ENCODE measurements at places on chromosomes 2 and 18.

GRCh38 chr2:233380995-233381637, 26.8 kb downstream of the DGKD start:
- no peak for DNase-seq

DNA sequence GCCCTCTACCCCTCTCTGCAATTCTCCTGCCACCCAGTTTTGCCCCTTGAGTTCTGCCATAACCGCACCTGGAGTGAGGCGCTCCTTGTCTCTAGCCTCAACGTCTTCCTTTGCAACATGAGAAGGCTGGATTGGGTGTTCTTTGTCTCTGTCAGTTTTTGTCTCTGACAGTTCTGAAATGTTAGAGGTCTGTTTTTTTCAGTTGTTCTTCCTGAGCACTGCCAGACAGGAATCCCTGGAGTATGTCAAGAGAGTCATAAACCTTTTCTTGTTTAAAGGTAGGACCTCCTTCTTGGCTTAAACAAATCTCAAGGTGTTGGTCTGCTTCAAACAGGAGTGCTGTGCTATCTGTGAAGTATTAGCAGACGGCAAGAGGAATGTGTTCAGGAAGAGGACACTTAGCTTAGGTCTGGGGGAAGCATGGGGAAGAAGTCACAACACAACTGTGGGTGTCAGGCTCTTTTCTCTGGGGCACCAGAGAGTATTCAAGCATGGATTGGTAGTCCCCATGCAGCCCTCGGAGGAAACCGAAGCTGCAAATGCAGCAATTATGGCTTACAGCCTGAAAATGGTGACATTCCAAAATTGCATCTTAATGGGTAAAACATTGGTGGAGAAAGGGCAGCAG, 32.3 kb downstream of the AFF3 start:
- DNase-seq = no peak

GRCh38 chr2:197261808-197262226, 48.8 kb downstream of the ANKRD44 start:
- peak; percentile 26 for DNase-seq

GRCh38 chr18:69943021-69943420, 4.7 kb downstream of the CD226 start:
- no peak for DNase-seq

GRCh38 chr2:204046145-204046544, 109.6 kb downstream of the ICOS start:
- no peak for DNase-seq

GRCh38 chr2:120555092-120555491, 180.6 kb upstream of the GLI2 start:
- DNase-seq = no peak

DNA sequence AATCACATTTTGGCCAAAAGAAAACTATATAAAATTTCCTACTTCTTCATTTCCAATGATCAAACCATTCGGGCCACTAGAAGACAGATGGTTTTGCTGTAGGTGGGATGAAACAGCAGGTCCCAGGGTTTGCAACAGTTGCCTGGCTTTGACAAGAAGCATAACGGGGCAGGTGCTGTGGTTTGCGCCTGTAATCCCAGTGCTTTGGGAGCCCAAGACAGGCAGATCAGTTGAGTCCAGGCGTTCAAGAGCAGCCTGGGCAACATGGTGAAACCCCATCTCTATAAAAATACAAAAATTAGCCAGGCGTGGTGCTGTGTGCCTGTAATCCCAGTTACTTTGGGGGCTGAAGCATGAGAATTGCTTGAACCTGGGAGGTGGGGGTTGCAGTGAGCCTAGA, 81.4 kb upstream of the XPO1 start:
- DNase-seq = peak; percentile 7
